ENCODE measurements at places on chromosomes 3 and 15.

- no peak for DNase-seq
Observed at GRCh38 chr3:42711491-42712343, 9.1 kb upstream of the HHATL start.

DNA sequence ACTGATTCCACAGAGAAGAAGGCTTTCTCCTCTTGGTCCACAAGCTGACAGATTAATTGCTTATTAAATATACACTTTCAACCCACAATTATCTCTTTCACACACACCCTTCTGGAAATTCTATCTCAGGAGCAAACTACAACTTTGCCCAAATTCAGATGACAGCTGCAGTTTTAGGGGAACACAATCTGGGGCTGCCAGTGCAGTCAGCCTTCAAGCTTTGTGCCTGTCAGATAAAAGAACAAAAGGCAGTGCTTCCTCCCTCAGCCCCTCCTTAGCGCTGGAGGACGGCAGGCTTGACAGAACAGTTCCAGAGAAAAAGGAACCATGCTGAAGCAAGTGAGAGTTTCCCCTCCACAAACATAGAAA, 99.6 kb downstream of the TMCC1 start:
- peak; percentile 78 for DNase-seq

GRCh38 chr3:184568560-184568923, 7.0 kb downstream of the EPHB3 start:
- no peak for DNase-seq

- no peak for DNase-seq
Observed at GRCh38 chr15:59249816-59250215, 43.2 kb downstream of the LDHAL6B start.

DNA sequence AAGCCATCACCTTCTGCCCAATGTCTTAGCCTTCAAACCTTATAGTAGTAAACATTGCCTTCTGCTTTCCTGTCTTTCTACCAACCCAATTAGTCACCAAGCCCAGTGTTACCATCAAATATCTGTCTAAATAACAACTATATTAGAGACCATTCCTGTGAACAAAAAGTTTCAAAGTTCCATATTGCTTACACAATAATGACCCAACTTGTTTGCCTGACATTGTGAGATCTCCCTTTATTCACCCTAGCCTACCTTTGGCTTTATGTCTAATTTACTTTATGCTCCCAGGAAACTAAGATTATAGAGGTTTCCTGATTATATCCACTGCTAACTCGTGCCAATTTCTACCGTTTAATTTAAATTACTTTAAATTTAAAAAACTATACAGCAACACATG, 26.0 kb upstream of the KCNAB1 start:
- no peak for DNase-seq

- DNase-seq = no peak
Observed at GRCh38 chr3:94822298-94822697, 759.4 kb downstream of the NSUN3 start.

DNA sequence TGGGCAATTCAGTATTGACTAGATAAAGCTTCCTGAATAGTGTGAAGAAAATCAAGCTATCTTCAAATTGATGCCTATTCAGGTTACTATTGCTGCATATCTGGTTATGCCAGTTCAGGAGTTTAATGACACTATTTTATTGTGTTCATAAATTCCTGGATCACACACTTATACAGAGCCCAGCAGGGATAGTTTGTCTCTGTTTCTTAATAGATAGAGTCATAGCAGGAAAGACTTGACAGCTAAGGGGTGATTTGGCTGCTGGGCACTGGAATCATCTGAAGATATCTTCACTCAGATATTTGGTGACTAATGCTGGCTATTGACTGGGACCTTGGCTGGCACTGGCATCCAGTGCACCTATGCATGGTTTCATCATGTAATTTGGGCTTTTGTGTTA, 187.8 kb downstream of the PYDC2 start:
- no peak for DNase-seq

DNA sequence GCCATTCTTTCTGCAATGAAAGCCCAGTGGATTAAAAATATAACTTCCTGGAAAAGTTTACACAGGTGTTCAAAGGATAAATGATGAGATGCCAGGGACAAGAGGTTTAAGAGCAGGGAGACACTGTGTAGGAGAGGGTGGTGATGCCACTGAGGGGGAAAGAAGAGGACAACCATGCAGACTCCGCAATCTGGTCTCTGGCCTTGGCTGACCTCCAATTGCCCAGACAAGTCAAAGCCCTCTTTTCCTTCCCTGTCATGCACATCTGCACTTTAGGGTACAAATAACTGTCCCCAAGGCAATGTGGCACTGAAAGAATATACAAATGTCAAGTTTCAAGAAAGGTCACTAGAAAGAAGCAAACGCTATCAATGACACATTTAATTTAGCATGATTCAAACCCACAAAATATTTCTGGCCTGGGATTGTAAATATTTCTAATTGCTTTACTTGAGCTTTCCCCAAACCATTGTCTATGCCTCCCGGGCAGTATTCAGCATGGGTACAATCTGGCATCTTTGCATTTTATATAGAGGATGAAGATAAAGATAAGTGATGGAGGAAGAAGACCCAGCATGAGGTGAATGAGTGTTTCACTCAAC, 319.4 kb downstream of the PLCL2 start:
- no peak for DNase-seq

GRCh38 chr15:71575474-71576045, 234.8 kb upstream of the NR2E3 start:
- no peak for DNase-seq

DNA sequence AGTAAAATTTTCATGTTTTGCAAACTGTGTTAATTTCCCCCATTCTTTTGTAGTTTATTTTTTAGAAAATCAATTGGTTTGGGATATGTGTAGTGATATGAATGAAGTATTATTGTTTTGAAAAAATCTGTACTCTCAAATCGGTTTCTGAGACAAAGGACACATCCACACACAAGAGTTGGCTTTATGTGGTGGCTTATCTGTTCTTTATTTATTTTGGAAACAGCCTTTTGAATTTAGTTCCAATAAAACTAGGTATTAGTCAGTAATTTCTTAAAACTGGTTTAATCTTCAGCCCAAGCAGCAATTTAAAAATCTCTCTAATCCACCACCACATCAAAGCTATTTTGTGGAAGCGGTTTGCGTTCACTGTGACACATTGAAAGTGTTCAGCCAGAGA, 741.5 kb upstream of the GRM7 start:
- DNase-seq = no peak

- DNase-seq = no peak
Observed at GRCh38 chr3:186515125-186515524, 29.1 kb downstream of the CRYGS start.

- no peak for DNase-seq
Observed at GRCh38 chr15:32683906-32684584, 33.8 kb upstream of the GREM1 start.

DNA sequence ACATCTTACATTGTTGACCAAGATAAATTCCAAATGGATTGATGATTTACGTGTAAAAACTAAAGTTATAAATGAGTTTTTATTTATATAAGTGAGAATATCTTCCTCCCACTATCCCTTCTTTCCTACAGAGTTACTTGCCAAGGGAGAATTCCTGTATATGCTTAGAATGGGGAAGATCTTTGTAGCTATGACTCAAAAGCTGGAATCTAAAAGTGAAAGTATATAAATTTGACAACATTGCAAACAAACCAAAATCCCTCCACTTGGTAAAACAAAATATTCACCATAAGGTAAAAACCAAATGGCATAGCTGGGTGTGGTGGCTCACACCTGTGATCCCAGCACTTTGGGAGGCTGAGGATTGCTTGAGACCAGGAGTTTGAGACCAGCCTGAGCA, 52.7 kb upstream of the GCNT3 start:
- no peak for DNase-seq

DNA sequence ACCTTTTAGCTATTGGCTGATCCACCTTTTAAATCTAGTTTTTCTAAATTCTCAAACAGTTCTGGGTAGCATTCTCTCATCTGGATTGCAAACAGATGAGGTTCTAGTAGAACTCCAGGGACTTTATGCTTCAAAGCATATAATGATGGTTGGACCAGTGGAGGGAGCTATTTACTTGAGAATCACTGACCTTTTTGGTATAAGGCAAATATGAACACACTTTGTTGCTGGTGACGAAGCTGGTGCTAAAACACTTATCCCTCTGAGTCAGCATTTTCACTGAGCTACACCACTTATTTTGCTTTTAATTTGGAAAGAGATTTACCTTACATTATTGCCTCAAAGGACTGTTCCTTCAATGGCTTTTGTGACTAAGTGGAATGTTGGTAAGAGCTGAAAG, 58.6 kb upstream of the SLITRK3 start:
- DNase-seq = no peak

GRCh38 chr3:99699841-99700240, 61.4 kb downstream of the COL8A1 start:
- DNase-seq = no peak

GRCh38 chr3:128348805-128349531, 117.7 kb downstream of the DNAJB8 start:
- no peak for DNase-seq

DNA sequence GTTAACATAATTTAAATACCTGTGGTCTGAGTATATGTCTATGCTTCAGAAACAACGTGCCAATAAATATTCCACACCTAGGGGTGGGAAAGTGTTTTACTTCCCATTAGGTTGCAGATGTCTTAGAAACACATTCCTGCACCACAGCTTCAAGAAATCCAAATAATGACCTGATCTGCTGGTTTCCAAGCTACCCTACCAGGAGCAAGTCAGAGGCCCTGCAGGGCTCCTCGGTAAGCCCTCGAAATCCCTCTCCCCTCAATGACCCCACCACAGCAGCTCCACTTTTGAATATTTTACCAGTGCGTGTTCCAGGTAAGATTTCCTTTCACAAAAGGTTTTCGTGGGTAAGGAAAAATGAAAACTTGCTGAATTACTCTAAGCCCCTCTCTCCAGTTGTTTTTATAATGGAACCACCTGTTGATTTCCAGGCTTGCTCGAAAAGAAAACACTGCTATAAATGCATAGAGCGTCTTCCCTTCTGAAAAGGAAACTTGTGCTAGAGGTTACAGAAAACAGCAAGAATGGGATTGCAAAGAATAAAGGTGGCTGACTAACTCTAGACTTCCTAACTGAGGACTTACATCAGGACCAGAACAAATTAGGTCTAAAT, 12.6 kb downstream of the IL12A start:
- peak; percentile 17 for DNase-seq

- DNase-seq = peak; percentile 17
Observed at GRCh38 chr3:156605686-156606605, 51.0 kb upstream of the SSR3 start.

GRCh38 chr3:148214705-148215104, 483.0 kb upstream of the AGTR1 start:
- DNase-seq = no peak

DNA sequence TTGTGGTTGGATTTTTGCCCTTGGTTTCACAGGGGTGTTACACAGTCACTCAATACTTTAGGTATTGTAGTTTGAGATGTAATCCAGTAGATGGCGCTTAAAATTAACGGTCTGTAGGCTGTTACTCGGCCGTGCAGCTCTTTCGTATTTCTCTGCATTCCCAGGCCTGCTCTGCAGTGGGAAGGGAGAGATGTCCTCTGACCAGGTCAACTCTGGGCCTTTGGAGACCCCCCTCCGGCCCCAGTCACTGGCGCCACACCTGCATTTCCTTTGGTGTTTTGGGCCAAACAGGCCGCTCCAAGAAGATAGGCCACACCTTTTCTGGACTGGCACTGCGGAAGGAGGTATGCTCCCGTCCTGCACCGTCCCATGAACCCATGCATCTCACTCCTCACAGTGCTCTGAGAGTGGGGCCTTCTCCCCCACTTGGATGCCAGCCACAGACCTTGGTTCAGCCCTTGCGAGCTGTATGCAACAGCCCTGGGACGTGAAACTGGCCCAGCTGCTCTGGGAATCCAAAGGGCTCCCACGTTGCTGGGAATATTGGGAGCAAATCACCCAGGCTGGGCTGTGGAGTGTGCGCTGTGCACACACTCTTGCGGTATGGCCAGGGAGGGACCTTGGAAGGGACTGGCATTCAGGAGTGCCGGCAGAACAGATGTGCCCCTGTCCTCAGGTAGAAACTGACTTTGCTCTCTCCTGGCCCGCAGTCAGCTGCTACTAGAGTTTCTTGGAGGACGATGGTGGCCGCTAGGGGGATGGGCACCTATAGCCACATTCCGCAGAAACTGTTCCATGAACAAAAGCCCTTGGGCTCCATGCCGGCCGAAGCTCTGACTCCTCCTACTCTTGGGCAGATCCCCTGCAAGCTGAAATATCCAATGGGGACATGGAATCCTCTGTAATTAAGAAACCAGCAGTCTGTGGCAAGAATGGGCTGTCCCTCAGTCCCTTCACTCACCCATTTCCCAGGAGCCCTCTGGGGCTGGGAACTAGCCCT, 410.5 kb upstream of the CADM2 start:
- peak; percentile 11 for DNase-seq

GRCh38 chr3:153600896-153601295, 438.9 kb downstream of the RAP2B start:
- DNase-seq = no peak

GRCh38 chr3:58116985-58117384, 93.8 kb downstream of the DNASE1L3 start:
- DNase-seq = no peak

DNA sequence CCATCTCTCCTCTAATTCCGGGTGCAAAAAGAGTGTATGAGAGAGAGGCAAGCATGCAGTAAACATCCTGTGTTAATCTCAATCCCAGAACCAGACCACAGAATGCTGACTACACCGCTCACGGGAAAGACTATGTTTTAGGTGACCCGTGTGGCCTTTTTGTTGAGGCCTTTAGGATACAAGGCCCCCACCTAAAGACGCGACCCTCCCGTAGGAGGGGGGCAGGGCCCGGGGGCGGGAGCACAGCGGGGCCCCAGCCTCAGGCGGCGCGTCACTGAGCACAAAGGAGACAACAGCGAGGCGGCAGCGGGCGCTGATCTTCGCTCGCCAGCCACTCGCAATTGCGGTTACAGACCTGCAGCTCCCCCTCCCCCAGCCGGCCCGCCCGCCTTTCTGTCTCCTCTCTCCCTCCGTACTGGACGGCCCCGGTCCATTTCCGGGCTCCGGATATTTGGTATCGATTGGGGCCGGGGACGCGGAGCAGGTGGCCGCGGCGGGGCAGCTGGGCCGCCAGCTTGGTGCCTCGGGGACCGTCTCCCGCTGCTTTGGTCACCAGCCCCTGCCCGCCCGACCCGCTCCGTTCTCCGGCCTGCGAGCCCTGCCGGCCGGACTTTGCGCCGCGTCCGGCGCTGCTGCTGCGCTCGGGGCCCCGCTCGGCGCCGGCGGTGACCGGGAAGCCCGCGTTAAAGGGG, at the start of gene CCDC50:
Gene CCDC50 (plus strand): TSS at position 433 of the 692 bp plus-strand sequence. CDS start 281 bp downstream, outside the sequence.
- peak; percentile 94 for DNase-seq

DNA sequence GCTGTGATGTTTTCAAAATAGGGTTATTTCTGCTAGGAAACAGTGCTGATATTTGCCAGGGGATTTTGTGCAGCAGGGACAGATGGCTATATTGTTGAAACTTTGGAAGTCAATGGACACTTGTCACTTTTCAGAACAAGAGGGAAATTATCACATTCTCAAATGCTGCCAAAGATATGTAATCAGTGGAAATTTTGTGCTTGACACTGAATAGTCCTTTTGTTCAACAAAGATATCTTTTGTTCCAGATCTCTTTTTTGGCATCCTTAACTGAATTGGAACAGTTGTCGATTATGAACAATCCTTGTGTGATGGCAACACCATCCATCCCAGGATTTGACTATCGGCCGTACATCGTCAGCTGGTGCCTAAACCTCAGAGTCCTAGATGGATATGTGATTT, 7.8 kb downstream of the CEP97 start:
- no peak for DNase-seq
